Esophagus mucosa (tissue), 1 donor: ENCODE measurements at places on chromosomes 3 and 15. TPM values are rescaled to one million over a fixed set of nuclear protein-coding genes. Genes with fewer than 3 reads are reported as not detected.

The SPINK8 gene
- total RNA-seq: 1.6 TPM

The ATP2B2 gene
- 0.24 TPM for total RNA-seq

The FBXO40 gene
- total RNA-seq: not detected

The GAP43 gene
- total RNA-seq: not detected

The ROBO1 gene
- total RNA-seq: 52.4 TPM

The LRRC28 gene
- 21.3 TPM for total RNA-seq

The SV2B gene
- total RNA-seq: 0.28 TPM

The SCG3 gene
- total RNA-seq: not detected

The MEIS2 gene
- 10.3 TPM for total RNA-seq

The SEMA3B gene
- total RNA-seq: 2.4 TPM
